Germinal center (tissue), 1 donor: ENCODE measurements at places on chromosomes 2 and 18.

DNA sequence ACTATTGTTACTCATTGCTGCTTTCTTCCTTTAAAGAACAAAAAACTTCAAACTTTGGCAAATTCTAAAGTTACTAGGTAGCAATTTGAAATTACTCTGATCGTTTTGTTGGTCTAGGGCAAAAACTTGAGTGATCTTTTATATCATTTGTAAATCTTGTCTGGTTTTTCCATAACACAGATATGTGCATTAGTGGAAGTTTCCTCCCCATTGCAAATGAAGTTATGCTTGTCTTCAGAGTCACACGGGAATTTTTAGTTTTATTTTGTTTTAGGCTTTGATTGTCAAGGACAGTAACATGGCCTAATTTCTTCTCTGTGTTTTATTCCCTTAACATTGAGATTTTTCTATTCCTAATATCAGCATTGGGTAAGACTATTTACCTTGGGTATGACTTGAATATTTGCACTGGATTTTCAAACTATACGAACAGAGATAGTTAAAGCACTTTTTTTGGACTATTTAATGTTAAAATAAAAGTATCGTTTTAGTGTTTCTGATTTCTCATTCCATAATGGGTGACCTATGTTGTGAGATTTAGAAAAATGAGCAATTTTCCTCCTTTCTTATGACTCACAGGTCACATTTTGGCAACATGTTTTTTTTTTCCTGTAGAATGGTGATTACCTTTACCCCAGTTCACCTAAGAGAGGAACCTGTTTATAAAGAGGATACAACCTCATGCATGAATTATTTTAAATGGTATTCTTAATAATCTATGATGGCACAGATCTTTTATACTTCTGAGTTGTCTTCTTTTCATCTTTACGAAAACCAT, 65.0 kb downstream of the BABAM2 start:
- DNase-seq, result no peak

GRCh38 chr2:173940208-173941020, 24.8 kb downstream of the SP3 start:
- DNase-seq, result no peak

DNA sequence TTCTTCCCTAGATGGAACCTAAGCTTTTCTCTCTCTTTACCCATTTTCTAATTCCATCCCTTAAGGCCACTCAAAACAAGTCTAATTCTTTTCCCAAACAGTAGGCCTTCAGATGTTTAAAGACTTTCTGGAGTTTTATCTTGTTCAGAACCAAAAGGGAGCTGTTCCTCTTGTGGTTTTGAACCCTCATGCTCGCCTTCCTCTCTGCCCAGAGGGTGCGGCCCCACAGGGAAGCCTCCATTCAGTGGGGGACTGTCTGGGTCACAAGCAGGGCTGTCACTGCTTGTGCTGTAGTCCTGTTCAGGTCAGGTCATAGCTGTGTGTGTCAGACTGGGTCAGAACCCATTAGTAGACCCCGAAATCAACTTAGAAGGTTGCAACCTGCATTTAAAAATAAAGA, 56.5 kb downstream of the TET3 start:
- no peak for DNase-seq

DNA sequence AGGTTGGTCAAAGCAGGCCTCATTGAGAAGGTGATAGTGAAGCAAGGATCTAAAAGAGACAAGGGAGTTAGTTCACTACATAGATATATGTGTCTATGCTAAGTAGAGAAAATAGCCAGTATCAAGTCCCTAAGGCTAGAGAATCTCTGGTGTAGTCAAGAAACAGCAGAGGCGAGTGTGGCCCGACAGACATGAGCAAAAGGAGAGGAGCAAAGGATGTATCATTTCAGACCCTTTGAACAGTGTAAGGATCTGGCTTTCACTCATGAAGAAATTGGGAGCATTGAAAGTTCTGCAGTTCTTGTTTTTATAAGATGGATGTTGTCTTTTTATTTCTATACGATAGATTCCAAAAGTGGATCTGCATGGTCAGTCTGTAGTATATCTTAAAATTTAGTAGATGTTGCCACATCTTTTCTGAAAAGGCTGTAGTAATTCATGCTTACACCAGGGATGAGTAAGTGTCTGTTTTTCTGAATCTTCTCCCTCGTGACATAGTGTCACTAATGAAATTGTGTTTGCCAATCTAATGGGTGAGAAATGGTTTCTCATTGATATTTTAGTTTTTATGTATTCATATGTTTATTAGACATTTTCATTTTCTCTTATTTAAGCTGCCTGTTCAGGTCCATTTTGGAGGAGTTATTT, 18.8 kb downstream of the SP100 start:
- DNase-seq, result no peak

DNA sequence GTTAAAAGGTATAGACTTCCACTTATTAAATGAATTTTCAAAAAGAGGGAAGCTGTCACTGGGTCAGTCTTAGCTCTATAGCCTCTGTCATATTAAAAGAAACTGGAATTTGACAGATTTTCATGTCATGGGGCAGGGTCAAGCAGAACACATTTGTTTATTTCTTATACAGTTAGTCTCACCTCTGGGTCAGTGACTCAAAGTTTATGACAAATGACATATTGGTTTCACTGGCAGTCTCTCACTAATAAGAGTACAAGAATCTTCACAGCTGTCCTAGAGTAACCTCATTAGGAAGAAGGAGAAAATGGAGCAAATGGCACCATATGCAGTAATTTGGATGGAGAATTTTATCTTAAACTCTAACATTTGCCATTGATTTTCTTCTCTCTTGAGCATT, 63.2 kb downstream of the MBD2 start:
- no peak for DNase-seq
